ENCODE measurements at places on chromosomes 7 and 10.

DNA sequence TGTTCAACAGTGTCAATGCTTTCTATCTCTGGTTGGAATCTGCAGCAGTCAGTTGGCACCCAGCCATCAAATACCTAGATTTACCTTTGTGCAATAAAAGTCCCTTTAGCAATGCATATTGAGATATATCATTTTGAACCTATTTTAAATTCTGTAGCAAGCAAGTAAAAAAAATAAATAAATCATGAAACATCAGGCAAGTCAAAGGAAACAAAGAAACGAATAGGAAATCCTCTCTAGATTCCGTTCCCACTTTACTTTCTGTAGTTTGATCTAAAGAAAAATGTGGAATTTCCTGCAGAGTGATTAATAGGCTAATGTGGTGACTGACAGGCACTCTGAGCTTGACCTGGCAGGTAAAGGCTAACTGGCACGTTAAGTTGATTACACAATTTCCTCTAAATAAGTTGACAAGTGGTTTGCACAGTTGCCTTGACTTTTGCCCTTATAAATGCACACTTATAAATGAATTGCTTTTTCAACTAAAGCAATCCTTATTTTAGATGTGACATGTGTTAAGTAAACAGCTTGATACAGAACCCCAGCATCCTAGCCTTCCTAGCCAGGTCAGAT lies 208.1 kb upstream of the TCF7L2 start:
- no peak for DNase-seq

DNA sequence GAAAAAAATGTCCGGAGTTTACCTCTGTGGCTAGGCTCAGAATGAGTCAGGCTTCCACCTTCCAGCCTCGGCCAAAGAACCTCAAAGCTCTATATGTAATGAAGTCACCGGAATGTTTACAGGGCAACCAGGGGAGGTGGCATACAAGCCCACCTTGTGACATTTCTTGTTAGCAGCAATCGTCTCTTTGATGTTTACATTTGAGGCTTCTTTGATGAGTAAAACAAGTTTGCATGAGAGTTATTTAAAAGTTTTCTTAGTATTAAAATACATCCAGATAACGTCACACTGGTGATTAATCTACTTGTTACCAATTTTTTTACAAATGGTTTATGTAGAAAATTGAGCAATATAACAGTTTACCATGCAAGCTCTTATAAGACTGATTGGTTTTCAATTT lies 133.1 kb upstream of the ADAM12 start:
- DNase-seq, result no peak

DNA sequence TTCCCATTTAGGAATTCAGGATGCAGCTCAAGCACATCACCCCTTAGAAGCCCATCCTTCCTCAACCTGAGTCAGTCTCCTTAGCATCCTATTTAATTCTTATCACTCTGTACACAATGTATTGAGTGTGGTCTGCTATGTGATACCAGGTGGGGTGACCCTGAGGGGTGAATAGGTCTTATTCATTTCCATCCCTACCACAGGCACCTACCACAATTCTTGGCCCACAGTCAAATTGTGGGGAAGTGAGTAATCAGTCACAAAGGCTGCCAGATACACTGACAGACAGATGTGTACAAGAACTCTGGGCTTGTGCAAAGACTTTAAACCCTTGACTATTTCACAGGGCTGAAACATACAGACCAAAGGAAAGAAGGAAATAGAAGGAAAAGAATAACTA lies 560.5 kb downstream of the PARD3 start:
- no peak for DNase-seq

GRCh38 chr7:129017933-129018538 lies 36.9 kb downstream of the TNPO3 start:
- no peak for DNase-seq

DNA sequence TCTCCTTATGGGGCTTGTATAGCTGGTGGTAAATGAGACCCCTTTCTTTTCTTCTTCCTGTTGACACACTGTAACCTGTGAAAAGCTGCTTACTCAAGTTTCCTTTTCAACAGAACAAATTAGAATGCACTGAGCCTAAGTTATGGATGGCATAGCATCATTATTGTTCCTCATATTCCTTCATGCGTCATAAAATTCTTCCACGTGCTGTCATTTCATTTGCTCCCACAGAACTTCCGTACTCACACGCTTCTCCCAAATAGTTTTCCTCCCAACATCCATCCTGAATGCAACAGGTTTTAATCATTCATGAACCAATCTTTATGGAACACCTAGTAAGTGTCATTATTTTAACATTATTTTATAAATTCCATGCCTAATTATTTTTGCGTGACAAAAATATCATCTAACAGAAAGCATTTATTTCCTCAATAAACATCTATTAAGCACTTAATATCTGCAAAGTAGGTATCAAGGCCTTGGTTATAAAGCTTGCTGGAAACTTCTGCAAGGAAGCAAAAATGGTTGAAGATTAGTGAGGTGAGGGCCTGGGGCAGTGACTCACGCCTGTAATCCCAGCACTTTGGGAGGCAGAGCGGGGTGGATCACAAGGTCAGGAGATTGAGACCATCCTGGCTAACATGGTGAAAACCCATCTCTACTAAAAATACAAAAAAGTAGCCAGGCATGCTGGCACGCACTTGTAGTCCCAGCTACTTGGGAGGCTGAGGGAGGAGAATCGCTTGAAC lies 18.9 kb upstream of the SEPTIN7 start:
- no peak for DNase-seq

GRCh38 chr7:127081539-127081938 lies 171.2 kb downstream of the GRM8 start:
- no peak for DNase-seq

- DNase-seq, result no peak
Observed at GRCh38 chr7:116455499-116455898, 44.0 kb upstream of the CAV2 start.

GRCh38 chr7:32259931-32260596 lies 189.9 kb upstream of the PDE1C start:
- no peak for DNase-seq

DNA sequence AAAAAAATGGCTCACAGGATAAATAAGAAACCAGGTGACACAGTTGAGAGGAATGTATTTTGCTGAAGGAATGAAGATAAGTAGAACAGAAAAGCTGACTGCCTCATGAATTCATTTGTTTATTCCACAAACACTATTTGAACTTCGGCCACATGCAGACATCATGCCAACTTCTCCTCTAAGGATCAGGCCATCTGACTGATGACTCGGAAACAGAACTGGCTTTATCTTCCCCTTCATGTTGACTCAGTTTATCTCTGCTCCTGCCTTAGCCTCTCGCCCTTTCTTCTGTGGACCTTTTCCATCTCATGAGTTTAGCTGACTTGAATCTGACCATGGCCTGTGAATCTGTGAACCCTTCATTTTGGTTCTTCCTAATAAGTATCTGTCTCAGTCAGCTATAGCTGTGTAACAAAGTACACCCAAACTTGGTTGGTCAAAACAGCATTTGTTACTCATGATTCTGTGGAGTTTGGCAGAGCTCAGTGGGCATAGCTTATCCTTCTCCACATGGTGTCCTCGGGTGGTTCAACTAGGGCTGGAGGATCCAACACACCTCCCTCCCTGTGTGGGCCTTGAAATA lies 44.0 kb upstream of the GRID1 start:
- no peak for DNase-seq

- DNase-seq, result no peak
Observed at GRCh38 chr10:79267499-79267898, 79.8 kb upstream of the PPIF start.

GRCh38 chr7:42222891-42223290 lies 14.1 kb downstream of the GLI3 start:
- DNase-seq, result no peak

- DNase-seq, result no peak
Observed at GRCh38 chr7:103902917-103903316, 86.5 kb downstream of the RELN start.

- no peak for DNase-seq
Observed at GRCh38 chr7:158161194-158161593, 426.4 kb downstream of the PTPRN2 start.

- no peak for DNase-seq
Observed at GRCh38 chr10:104327745-104328645, 10.3 kb downstream of the ITPRIP start.

DNA sequence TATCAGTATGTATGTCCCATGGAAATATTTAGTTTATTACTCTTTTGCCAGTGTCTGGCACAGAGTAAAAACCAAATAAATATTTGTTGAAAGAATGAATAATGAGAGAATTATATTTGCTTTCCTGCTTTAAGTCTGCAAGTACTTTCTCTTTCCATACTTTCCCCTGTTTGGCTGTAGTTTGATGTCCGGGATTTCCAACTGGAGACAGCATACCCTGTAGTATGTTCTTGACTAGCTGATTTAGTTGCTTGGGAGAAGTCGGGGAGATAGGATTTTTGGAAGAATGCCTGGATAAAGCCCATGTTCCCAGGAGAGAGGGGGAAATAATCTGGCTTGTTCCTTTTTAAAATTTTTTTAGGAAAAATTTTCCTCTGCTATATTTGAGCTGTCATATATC lies 516.1 kb downstream of the CCSER2 start:
- no peak for DNase-seq

DNA sequence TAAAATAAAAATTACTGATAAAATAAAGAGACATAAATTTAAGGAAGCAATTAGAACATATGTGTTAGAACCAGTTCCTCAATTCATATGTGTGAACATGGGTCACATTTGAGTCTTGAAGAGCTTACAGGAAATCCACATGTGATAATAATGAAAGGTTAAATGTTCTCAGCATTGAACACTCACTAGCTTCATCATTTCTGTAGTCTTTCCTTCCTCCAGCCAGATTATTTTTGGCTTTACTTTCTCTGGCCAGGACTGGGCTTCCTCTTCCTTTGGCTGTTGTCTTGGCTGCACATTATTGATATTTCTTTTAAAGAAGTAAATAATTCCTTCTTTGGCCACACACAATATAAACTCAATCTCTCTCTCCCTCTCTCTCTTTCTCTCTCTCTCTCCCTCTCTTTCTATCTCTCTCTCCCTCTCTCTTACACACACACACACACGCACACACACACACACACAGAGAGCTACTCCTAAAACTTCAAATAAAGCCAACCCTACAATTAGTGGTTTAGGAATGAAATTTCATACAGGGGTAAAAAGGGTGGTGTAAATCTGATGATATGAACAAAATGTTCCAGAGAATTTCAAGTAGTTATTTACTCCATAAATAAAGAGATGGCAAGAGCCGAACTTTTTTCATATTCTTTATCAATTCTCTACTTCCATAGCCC lies 171.2 kb downstream of the REEP3 start:
- no peak for DNase-seq
